Activated T-helper 1 cell treated with anti-CD3 and anti-CD28 coated beads, Interleukin-2, amount 50 U/mL, for 16 hours (primary cell): ENCODE measurements at places on chromosomes 1 and 21.

DNA sequence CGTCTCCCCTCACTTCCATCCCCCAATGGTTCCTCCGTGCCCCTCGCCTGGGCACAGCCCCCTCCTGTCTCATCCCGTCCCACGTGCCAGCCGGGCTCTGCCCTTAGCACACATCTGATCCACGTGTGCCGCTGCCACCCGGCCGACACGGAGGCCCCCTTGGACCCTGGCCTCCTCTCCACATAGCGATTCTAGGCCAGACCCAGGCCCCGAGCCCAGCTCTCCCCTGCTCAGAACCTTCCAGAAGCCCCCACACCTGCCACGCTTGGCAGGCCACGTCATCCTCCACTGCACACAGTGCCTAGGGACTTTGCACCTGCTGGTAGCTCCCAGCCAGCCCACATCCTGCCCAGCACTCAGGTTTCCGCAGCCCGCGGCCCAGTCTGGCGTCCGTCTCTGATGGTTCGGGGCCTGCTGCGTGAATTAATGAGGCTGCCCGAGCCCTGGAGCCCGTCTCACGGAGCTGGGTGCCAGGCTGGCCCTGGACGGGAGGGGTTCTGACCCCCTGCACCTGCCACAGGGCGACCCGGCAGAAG is 20.1 kb downstream of the PLCH2 start:
- DNase-seq: no peak

- DNase-seq: no peak
These were observed 54.1 kb downstream of the RIPK4 start for GRCh38 chr21:41712730-41713129.

DNA sequence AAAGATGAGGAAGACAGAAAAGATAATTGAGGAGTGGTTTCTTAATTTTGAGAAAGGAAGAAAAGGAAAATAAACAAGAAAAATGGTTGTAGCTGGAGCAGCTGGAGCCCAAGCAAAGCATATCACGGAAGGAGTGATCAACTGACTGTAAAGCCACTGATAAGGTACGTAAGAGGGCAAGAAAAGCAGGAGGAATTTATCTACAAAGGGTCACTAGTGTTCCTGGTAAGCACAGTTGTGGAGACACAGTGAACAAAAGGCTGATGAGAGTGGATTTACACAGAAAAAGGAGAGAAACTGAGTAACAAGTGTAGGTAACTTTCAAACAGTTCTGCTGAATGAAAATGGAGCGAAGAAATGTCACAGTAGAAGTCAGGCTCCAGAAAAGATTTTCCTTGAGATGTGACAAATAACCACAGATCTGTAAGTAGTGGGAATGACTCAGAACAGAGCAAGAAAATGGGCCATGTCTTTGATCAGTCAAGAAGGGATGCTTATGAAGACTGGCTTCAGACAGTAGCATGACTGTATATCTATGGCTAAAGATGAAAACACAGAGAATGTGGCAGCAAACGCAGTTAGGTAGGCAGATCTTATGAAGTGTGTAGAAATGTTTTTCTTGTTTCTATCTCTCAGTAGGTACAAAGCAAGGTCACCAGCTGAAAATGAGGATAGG is 45.6 kb upstream of the RBM34 start:
- no peak for DNase-seq

- DNase-seq: no peak
These were observed 667.6 kb upstream of the NCAM2 start for GRCh38 chr21:20330652-20331051.

DNA sequence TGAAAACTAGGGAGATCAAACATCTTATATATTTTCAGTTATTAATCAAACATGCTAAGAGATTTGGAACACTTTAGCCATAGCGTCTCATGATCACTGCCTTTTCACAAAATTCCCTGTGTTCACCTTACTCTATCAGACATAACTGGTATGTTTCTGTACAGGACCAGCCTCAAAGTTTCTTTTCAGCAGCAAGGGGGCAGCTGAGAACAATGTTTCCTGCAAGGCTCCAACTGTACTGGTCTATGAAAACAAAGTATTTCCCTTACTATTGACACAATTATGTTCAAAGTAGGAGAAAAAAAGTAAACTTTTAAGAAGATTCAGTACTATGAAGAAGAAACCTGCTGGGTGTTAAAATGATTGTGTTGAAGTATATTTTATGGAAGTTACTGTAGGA is 98.5 kb downstream of the ATF6 start:
- no peak for DNase-seq

GRCh38 chr1:110477041-110477440 is 26.1 kb downstream of the PROK1 start:
- no peak for DNase-seq

DNA sequence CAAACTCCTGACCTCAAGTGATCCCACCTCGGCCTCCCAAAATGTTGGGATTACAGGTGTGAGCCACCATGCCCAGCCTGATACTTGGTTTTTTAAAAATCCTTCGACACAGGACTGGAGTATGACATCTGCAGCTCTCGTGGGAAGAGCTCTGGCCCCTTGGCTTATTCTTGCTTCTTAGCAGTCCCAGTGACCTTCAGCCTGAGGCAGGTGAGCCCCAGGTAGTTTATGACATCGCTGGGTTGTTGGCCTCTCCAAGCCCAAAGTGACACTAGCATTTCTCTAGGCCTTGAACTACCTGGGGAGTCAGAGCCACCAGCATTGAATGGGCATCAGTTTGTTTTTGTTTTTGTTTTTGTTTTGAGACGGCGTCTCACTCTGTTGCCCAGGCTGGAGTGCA is 15.9 kb upstream of the IFNGR2 start:
- no peak for DNase-seq

DNA sequence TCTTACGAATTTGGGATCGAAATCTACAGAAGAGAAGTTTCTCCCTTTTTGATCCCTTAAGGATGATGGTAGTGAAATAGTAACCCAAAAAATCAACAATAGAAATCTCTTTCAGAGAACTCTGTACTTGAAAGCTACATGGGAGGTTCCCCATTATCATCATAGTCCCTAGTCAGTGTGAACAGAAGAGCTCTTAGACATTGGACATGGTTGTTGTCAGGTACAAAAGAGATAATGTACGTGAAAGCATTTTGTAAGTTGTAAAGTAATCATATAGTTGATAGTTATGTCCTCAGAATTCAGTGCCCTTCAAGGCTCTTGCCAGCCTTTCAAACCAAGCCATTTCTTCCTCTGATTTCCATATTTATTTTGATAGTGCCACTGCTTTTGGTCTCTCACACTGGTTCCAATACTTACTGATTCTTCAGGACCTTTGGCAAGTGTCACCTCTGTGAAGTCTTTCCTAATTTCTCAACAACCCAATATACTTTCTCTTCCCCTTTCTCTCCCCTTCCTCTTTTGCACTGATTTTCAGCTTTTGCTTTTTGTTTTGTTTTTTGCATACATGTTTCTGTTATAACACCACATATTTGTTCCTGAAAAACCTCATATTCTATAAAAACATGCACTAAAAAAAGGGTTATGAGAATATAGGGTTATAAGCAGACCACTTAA is 22.4 kb downstream of the VPS45 start:
- no peak for DNase-seq

DNA sequence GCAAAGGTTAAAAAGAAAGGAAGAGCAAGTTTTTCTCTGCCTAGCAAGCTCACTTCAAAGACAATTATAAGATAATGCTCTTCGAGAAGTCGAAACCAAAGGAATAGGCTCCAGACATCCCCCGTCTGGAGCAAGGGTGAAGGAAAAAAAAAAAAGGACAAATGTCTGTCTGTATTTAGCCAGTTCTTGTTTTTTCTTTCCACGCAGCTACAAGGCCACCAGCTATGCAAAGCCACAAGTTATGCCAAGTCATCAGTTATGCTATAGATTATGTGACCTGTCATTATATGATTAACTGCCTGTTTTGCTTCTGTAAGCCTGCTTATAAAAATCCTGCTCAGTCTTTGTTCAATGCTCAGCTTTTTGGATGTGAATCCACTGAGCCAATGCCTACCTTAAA is 2.4 kb upstream of the THEM5 start:
- no peak for DNase-seq

- DNase-seq: no peak
These were observed 19.7 kb upstream of the CA6 start for GRCh38 chr1:8925960-8926359.

DNA sequence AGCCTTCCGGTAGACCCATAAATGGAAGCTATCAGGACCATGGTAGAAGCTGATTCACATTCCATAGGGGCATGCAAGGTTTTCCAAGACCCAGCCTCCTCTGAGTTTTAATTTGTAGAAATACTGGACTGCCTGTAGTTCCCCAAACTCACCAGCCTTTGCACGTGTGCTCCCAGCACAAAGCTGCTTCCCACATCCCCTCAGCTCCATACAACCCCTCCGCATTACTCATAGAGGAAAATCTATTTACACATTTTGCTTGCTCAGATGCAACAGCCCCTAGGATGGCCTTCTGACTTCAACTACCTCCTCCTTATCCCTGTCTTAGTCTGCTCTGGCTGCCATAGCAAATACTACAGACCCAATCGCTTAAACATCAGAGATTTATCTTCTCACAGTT is 336.2 kb downstream of the SETD4 start:
- DNase-seq: no peak

DNA sequence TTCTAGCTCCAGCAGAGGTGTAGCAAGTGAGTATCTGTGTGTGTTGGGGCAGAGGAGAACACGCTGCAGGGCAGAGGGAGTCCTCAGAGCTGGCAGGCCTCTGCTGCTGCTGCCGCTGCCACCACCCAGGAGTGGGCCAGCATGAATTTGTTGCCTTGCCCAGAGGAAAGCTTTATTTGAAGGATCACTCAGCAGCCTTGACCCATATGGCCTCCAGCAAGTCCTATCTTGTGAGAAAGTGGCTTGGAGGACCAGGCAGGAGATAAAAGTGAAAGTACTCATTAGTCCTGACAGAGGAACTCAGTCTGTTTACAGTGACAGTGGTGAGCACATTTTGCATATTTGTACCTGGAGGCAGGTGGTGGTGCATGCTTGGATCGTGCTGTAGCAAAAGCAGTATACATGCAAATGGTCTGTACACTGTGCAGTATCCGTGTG is 3.1 kb downstream of the TRAF5 start:
- DNase-seq: no peak

DNA sequence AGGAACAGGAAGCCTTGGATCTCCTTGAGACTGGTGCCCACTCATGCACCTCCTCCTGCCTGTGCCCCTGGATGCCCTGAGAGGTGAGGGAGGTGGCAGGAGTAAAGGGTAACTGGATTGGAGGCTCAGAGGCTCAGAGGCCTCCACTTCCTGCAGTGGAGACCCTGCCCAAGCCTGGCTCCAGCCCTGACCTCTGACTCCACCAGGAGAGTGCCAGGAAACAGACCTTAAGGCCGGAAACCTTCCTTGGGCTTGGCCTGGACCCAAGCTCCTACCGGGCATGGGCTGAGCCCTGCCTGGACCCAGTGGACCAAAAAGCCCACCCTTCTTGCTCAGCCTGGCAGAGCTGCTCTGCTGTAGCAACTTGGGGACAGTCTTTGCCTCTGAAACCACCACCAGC is 15.0 kb upstream of the CELA3B start:
- DNase-seq: no peak

DNA sequence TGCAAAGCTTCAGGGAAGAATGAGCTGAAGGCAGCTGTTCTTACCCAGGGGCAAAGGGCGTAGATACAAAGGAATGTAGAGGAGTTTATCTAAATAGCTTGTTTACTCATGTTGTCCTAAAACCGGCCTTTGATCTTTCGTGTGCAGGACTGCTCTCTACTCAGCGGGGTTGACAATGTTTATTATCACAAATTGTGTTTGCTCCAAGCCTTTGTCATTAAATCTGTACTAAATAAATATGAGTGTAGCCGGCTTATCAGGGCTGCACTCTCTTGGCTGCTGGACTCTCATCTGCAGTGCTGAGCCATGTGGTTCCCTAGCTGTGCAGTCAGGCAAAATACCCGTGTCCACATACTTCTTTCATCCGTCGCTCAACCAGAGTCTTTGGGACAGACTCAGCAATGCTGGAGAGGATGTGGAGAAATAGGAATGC is 199.0 kb downstream of the LBR start:
- no peak for DNase-seq

DNA sequence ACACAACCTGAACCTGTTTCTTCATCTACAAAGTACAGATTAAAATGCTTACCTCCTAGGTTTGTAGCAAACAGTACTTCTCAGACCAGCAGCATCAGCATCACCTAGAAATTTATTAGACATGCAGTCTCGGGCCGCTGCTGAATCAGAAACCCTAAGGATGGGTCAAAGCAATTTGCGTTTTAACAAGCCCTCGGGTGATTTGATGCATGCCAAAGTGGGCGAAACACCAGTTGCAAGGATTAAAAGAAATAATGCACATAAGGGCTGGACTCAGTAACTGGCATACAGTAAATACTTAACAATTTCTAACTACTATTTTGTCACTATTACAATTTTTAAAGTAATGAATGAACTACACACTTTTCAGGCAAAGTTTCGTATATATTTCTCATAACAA is 47.5 kb downstream of the SH3GLB1 start:
- no peak for DNase-seq

DNA sequence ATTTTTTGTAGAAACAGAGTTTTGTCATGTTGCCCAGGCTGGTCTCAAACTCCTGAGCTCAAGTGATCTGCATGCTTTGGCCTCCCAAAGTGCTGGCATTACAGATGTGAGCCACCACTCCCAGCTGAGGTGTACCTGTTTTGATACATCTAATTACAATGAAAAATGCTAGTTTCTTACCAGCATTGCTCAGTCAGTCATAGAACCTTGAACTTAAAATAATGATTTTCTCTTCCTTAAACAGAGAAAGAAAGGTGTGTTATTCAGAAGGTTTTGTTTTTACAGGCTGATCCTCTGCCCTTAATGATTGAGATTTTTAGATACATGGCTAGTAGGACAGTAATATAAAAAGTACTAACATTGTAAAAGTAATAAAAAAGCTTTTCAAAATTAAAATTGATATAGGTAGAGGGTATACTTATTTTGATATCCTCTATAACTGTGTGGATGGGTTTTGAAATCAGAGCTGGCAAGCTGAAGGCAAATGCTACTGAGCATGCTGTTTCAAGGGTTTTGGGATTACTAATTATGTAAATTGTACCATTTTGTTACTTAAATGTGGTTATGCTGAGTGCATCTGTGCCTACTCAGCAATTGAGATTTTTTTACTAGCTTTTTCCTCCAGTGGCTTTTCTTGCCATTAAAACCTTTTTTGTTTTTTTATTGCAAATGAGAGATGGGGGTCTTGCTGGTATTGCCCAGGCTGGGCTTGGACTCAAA is 16.1 kb downstream of the PRRC2C start:
- DNase-seq: no peak

DNA sequence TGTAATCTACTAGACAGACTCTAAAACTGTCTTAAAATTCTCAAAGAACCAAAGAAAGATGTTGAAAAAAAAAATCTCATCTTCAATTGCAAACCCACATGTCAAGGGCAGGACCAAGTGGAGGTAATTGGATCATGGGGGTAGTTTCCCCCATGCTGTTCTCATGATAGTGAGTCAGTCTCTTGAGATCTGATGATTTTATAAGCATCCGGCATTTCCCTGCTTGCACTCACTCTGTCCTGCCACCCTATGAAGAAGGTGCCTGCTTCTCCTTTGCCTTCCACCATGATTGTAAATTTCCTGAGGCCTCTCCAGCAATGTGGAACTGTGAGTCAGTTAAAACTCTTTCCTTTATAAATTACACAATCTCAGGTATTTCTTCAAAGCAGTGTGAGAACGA is 257.0 kb downstream of the HHIPL2 start:
- DNase-seq: no peak
